ENCODE measurements at places on chromosomes 5 and 9.

DNA sequence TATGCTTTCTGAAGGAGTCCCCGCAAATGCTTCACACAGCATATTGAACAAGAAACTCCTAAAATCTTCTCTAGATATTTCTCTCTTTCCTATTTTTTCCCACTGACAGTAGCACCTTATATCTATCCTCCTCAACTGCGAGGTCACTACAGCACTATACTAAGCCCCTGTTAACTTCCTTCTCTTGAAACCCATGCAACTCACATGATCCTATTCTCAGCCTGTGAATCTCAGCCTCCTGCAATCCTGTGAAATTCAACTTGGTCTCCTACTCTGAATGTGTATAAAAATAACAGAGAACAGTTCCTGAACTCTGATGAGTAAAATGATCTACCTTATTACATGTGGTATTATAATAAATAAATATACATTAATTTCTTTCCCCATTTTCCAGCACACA, 6.1 kb upstream of the PLGRKT start:
- DNase-seq, result no peak

GRCh38 chr9:79945495-79945894, 373.7 kb downstream of the TLE4 start:
- DNase-seq, result peak; percentile 42

DNA sequence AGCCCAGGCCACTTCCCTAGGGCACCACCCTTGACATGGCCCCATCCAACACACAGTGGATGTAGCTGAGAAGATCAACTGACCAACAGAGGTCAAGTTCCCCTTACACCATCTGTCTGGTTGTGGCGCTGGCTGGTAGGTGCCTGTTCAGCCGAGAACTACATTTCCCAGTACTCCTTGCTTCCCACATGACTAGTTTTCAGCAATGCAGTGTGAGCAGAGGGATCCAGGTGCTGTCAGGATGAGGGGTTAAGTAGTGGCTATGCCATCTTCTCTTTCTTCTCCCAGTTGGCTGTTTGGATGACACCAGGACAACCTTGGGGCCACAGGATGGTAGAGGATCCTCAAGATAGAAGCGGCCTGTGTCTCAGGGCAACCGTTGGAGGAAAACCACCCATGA, 48.6 kb upstream of the SH3PXD2B start:
- DNase-seq, result peak; percentile 30

- peak; percentile 2 for DNase-seq
Observed at GRCh38 chr5:130462516-130462915, 558.3 kb downstream of the CHSY3 start.

GRCh38 chr9:127580366-127580765, 31.7 kb upstream of the STXBP1 start:
- no peak for DNase-seq

- no peak for DNase-seq
Observed at GRCh38 chr9:92942688-92943616, 4.4 kb upstream of the FGD3 start.

- no peak for DNase-seq
Observed at GRCh38 chr9:75269197-75269596, 180.9 kb downstream of the OSTF1 start.

- DNase-seq, result peak; percentile 58
Observed at GRCh38 chr9:89528540-89528939, 30.6 kb upstream of the SEMA4D start.

- DNase-seq, result no peak
Observed at GRCh38 chr5:160850421-160850820, 1.6 kb downstream of the ATP10B start.

DNA sequence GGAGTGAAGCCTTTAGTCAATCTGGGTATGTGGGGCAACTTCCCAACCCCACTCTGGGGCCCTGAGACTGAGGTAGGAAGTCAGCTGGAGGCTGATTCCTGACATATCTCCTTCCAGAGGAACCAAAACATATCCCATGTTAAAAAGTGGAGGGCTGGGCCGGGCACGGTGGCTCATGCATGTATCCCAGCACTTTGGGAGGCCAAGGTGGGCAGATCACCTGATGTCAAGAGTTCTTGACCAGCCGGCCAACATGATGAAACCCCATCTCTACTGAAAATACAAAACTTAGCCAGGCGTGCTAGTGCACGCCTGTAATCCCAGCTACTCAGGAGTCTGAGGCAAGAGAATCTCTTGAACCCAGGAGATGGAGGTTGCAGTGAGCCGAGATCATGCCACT, 44.0 kb downstream of the CXXC5 start:
- no peak for DNase-seq

DNA sequence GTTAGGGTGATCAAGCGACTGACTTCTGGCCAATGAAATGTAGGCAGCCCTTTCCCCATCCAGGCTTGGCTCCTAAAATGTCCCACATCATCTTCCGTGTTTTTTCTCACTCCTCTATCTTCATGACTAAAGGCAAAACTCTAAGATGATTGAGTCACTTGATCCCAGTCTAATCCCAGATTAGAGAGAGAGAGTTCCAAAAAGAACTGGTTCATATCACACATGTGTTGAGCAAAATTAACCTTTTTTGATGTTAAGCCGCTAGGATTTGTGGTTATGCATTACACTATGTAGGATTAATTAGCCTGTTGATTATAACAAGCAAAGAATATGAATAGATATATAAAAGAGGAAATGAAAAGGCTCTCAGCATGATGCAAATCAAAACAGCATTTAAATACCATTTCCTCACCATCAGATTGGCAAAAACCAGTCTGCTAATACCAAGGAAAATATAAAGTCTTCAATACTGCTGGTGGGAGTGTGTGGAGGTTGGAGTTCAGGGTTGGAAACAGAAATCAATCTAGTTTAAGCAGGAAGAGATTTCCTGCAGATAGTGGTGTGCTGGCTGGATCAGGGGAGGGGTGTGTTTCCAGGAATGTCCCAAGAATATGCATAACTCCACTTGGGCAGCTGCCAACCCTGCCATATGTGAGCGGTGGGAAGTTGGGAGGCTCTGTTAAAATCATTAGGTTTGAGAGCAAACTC, 187.6 kb upstream of the S1PR3 start:
- DNase-seq, result no peak

GRCh38 chr9:121718501-121718900, 67.1 kb downstream of the DAB2IP start:
- DNase-seq, result no peak
